ENCODE measurements at places on chromosomes 6 and 20.

- no peak for DNase-seq
Measured at GRCh38 chr6:42441697-42442081, 10.0 kb downstream of the TRERF1 start.

GRCh38 chr20:42485556-42485955 lies 704.1 kb downstream of the PTPRT start:
- no peak for DNase-seq

- DNase-seq: no peak
Measured at GRCh38 chr20:50151034-50151743, 2.3 kb downstream of the PEDS1 start.

DNA sequence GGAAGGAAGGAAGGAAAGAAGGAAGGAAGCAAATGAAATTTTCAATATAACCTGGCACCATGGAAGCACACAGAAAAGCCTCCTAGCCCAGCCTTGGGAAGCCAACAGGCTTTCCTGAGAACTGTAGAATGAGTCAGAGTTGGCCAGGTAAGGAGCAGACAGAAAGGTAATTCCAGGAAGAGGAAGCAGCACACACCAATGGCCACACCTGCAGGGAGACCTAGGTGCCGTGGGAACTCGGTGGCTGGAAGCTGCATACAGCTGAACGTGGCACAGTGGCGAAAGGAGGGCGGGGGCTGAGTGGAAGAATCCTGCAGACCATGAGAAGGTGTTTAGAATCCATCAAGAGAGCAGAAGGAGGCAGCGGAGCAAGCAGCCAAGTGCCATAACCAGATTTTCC lies 224.8 kb upstream of the RREB1 start:
- no peak for DNase-seq

DNA sequence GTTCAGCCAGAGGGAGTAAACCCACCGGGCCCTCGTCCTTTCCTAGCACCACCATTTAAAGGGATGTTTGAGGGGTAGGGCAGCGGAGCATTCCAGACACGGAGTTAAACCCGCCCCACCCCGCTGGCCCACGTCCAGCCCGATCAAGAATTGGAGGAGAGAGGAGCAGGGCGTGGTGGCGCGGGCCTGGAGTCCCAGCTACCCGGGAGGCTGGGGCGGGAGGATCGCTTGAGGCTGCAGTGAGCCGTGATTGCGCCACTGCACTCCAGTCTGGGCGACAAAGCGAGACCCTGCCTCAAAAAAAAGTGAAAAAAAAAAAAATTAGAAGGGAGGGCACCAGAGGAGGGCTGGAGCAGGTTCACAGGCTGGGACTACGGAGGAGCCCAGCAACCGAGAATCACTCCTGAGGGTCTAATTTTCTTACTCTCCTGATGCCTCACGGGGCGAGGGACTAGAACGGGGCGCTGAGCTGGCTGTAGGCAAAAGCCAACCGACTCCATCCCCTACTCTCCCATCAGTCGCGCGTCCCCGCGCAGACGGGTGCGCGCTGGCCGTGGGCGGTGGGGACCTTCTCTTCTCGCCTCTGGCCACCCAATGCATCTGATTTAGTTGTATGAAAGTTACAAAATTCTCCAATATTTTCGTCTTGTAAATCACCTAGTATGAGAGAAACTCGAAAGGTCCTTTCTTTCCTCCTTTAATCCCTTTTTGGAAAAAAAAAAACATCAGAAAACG lies 6.1 kb upstream of the HSPA1B start:
- no peak for DNase-seq

DNA sequence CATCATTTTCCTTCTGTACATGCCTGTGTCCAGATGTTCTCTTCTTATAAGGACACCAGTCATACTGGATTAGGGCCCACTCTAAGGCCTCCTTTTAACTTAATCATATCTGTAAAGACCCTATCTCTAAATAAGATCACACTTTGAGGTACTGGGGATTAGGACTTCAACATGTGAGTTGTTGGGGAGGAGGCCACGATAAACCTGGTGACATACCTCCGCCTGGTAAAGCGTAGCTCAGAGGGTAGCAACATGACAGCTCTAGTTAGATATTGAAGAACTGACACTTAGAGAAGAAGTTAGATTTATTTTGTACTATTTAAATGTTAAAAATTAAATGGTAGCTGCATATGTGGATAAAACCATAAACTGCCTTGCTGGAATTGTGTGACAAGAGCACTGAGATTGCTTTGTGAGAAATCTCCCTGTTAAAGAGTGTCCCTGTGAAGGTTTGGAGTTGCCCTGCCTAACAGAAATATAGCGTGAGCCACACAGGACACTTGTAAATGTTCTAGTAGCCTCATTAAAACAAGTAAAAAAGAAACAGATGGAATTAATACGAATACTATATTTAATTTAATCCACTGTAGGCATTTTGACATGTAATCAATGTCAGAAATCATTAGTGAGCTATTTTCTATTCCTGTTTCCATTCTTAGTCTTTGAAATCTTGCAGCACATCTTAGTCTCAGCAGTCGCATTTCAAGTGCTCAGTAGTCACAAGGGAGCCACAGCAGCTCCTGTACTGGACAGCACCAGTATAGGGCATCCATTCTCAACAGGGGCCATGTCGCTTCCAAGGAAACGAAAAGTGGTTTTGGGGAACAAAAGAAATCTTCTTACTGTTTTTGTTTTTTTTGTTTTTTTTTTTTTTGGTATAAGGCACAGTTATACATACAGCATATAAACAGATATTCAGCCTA lies 13.4 kb downstream of the PLCB1 start:
- DNase-seq: no peak

DNA sequence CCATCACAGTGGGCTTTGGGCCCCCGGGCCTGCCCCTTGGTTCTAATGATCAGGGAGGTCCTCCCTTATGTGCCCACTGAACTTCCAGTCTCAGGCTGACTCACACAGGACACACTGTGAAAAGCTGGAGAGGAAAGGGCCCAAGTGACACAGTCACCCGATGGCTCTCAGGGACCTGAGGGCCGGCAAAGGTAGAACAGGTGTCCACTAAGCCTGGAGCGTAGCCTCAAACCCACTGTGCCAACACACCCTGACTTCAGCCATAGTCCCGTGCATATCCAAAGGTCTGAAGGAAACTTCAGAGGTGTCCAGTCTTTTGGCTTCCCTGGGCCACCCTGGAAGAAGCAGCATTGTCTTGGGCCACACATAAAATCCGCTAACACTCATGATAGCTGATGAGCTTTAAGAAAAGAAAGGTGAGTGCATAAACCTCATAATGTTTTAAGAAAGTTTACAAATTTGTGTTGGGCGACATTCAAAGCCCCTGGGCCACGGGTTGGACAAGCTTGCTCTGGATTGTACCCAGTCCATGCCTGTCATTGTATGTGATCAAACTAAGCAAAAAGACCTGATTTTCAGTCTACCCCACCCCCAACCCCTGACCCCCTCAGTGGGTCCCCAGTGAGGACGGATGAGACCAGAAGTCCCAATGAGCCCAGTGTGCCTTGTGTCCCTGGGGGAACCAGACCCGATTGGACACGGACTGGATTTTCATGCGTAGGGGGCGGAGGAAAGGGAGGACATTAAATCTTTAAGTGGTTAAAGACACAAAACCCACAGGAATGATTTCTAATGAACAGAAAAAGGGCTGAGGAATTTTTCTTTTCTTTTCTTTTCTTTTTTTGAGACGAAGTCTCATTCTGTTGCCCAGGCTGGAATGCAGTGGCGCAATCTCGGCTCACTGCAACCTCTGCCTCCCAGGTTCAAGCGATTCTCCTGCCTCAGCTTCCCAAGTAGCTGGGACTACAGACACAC lies 6.1 kb downstream of the RAMACL start:
- DNase-seq: no peak

GRCh38 chr20:24772667-24773066 lies 176.4 kb upstream of the CST7 start:
- DNase-seq: no peak

DNA sequence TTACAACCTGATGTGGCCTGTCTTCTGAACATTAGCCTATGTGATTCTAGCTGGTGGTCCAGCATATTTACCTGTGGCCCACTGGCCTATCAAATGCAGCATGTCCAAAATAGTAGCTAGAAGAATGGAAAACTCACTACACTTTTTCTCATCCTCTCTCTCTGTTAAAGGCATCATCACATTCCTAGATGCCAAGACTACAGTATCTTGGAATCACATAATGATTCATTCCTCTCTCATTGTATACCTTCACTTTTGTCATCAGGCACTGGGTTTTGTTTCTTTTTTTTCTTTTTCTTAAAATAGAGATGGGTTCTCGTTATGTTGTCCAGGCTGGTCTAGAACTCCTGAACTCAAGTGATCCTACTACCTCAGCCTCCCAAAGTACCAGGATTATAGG lies 45.0 kb downstream of the FAM83B start:
- DNase-seq: no peak

DNA sequence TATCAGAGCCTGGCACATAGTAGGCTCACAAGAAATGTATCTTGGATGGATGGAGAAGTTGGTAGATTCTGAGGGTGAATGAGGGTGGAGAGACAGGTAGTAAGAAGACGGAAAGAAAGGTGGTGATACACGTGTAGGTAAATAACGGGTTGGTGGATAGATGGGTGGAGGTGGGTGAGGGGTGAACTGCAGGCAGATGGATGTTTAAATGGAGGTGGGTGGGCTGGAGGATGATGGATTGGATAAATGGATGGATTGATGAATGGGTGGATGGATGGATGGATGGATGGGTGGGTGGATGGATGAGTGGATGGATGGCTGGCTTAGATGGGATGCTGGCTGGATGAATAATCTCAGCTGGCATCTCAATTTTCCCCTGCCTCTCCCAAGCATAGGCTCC lies 9.9 kb downstream of the CDH22 start:
- no peak for DNase-seq

DNA sequence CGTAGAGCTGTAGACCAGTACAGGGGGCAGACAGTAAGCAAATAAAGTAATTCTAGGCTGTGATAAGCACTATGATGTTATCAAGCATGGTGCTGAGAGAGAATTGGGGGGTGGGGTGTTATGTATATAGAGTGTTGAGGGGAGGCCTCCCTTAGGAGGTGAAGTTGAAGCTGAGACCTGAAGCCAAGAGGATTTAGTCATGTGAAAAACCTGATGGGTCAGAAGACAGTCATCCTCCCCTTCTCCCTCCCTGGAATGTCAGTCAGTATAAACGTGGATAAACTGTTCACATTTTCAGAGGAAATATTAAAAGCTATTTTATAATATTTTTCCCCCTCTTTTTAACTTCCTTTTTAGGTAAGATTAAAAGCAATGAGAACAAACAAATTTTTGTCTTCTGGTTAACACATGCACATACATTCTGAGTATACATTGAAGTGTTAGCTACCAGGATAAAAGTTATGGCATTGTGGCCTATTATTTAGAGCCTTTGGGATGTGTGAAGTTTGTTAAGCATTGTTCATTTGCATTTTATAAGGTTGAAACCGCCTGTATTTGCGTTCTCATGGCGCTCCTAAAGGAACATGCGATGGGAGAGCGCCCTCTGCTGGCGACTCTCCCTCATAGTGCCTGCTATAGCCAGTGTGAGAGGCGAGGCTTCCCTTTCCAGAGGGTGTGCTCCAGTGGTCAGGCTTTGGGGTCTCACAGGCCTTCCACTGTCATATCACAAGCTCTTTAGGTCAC lies 35.4 kb upstream of the MAPK13 start:
- DNase-seq: peak; percentile 36

DNA sequence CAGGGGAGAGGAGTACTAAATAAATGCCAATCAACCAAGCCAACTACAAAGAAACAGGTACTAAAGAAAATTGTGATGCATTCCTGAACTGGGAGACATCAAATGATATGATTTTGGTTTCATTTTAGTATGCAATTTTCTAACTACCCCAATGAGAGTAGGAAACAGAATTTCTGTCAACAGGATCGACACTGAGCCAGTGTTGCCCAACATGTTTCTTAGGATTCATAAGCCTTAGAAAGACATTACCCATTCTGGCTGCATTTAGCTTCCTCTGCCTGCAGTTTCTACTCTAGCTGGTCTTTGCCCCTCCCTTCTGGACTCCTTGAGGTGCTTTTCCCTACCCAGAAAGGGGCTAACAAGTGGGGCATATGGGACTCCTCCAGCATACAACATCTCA lies 49.8 kb downstream of the KCTD20 start:
- no peak for DNase-seq

- no peak for DNase-seq
Measured at GRCh38 chr6:74872754-74873476, 332.9 kb downstream of the COL12A1 start.

- DNase-seq: no peak
Measured at GRCh38 chr6:13428583-13429405, 58.6 kb downstream of the GFOD1 start.

DNA sequence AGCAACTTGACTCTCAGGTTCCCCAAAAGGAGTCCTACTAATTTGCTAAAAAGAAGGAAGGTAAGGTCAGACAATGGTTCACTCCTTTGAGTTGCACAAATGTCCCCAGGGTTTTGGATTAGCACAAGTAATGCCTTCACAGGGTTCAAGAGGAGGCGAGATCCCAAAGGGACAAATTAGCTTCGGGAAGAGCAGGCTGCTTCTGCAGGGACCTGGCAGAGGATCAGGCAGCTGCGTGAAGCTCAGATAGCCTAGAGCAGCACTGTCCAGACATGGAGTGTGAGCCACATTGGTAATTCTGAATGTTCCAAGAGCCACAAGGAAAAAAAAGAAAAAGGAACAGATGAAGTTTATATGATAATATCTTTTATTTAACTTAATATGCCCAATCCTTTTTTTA lies 115.4 kb downstream of the CFAP61 start:
- no peak for DNase-seq

DNA sequence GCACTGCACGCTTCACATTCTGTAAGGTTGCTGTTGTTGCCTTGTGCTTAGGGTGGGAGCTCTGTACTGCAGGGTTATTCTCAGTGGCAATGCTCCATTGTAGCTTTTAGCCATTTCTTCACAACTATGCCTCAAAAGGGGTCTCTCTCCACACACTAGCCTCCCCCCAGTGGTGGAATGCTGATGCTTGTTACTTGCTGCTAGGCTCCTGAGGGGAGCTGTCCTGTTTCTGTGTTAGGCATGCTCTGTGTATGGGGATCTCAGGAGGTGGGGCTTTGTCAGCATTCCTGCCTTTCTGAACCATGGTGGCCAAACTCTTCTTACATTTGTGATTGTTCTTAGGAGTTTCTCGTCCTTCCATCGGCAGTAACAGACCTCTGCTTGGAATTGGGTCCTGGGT lies 18.8 kb downstream of the TMEM170B start:
- no peak for DNase-seq

- DNase-seq: no peak
Measured at GRCh38 chr6:108363889-108364313, 69.0 kb downstream of the AFG1L start.

- DNase-seq: no peak
Measured at GRCh38 chr20:23753589-23753988, 2.9 kb upstream of the CST1 start.

DNA sequence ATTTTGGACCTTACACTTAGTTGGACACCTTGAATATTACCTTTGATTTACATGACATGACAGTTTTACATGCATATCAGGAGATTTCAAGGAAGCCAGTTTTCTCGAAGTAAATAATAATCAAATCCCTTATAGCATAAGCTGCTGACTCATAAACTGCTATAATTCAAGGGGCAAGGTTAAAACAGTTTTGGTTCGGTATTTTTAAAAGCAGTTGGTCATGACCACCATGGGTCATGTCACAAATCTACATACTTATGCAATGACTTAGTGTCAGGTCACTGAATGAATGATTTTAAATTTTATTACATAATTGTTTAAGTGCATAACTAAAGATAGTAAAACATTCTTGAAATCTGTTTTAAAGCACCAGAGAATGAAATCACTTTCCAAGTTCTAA lies 158.0 kb downstream of the DST start:
- peak; percentile 60 for DNase-seq

GRCh38 chr6:34278833-34279232 lies 30.0 kb upstream of the SMIM29 start:
- DNase-seq: no peak

All from HFF-Myc (cell line).